HuH-7.5 (cell line): ENCODE measurements at places on chromosomes 13 and 19.

GRCh38 chr13:25455146-25455545 is 83.4 kb downstream of the ATP8A2 start:
- DNase-seq, result no peak

GRCh38 chr19:35009424-35010415 is 9.6 kb downstream of the GRAMD1A start:
- DNase-seq, result no peak

- no peak for DNase-seq
Measured at GRCh38 chr19:28128341-28128740, 1084.6 kb downstream of the UQCRFS1 start.

DNA sequence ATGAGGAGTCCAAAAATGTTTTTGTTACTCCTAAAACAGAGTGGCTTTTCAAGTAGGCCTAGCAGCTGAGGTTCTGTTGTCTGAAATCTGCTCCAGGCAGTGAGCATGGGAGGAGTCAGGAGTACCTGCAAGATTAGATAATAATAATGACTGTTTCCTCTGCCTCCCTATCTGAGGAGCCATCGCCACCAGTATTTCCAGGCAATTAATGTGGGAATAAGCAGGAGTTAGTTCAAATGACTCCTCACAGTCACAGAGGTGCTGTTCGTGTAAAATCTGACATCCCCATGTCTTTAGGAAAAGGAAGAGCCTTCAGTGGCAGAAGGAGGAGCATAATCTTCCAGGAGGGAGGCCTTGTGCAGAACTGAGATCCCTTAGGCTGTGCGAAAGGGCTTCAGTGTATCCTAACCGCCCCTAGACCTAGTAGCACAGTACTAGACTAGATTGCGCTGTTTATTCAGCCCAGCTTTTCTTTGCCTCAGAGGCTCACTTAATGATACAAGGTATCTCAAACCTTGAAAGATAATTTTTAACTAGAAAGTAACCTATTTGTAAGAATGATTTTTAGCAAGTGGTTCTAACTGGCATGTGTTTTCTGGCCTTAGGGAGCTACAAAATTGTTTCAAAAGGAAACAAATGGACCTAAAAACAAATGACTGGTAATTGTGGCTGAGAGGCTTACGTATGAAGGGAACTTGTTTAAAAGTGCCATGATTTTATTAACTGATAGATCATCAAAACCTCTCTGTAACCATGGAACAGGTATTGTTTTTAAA is 49.0 kb downstream of the FREM2 start:
- no peak for DNase-seq

GRCh38 chr19:14782626-14783409 is 4.5 kb upstream of the ADGRE2 start:
- DNase-seq, result no peak

- no peak for DNase-seq
Measured at GRCh38 chr19:21970466-21970865, 40.3 kb downstream of the ZNF208 start.

DNA sequence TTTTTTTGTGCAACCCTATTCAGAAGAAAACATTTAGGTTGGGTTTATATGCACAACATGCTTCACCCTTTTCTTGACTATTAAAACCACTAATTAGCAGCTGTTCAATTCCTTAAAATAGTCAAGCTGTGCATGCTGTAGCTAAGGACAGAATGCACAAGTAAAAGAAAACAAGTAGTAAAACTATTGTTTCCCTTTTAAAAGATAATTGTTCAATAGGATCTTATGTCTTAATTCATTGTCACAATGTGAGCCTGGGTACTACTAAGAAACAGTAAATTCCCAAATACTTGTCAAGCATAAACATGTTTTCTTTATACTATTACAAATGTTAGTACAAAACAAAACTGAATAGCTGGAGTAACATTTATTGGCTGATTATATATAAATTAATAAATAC is 32.6 kb upstream of the MIR17HG start:
- DNase-seq, result no peak

DNA sequence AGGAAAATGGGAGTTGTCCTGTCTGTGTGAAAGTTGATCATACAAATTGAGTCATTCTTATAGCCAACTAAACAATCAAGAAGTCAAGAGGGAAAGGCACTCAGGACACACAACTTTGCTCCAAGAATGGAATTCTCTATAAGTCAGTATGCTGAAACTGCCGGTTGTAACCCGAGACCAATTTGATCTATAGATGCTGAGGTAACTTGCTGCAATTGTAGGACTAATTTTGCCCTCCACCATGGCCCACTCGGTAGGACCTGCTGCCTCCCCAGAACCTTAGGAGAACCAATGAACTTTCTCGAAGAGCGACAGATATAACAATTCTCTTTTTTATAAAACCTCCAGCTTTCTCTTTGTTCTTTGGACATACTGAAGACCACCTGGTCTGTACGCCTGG is 157.0 kb downstream of the RNF17 start:
- no peak for DNase-seq

GRCh38 chr19:40726279-40726678 is 9.4 kb downstream of the ITPKC start:
- DNase-seq, result no peak

DNA sequence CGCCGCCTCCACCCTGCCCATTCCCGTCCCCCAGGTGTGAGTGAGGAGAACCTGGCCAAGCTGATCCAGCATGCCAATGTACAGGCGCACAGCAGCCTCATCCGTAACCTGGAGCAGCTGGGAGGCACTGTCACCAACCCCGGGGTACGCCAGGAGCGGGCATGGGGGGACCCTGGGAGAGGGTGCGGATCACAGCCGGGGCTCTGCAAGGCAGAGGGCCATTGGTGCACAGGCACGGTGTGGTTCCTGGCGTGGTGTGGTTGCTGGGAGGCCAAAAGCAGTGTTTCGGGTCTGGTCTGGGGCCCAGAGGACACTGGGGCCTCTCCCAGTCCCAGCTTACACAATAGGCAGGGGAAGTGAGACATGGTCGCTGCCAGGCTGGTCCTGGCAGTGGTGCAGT is 8.3 kb downstream of the STXBP2 start:
- no peak for DNase-seq

DNA sequence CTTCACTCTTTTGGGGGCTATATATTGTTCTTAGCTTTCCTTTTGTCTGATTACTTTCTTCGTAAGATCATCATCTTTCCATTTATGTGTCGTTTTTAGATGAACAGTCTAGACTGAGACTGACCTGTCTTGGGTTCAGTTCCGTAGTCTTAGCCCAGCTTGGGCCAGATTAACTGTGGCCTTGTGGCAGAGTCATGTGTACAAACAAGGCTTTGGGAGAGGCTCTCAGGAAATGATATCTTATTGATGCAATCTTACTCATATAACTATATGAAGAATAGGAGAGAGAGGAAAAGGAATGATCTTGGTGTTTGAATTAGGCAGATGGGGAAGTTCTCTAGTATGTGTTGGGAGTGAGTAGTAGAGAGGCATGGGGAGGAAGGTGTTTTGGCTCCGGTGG is 6.8 kb upstream of the ERCC5 start:
- DNase-seq, result no peak

- DNase-seq, result no peak
Measured at GRCh38 chr19:19399733-19400433, 5.6 kb upstream of the GATAD2A start.

DNA sequence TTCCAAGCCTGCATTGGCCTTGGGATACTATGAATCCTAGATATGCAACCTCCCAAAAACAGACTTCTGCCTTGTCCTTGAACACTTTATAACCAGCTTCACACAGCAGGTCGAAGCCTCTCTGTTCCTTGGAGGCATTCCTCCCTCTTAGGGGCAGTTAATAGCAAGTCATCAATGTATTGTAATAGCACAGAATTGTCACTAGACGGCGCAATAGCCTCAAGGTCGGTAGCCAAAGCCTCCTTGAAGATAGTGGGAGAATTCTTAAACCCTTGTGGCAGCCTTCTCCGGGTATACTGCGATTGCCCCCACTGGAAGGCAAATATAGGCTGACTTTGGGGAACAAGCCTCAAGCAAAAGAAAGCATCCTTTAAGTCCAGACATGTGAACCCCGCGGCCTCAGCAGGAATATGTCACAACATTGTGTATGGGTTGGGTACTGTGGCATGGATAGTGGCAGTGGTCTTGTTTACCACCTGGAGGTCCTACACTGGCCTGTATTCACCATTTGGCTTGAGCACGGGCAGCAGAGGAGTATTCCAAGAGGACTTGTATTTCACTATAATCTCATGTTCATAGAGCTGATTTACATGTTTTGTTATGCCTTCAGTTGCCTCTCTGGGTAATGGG is 61.1 kb downstream of the ZNF431 start:
- peak; percentile 10 for DNase-seq

GRCh38 chr13:20492641-20493040 is 33.0 kb downstream of the CRYL1 start:
- peak; percentile 27 for DNase-seq

DNA sequence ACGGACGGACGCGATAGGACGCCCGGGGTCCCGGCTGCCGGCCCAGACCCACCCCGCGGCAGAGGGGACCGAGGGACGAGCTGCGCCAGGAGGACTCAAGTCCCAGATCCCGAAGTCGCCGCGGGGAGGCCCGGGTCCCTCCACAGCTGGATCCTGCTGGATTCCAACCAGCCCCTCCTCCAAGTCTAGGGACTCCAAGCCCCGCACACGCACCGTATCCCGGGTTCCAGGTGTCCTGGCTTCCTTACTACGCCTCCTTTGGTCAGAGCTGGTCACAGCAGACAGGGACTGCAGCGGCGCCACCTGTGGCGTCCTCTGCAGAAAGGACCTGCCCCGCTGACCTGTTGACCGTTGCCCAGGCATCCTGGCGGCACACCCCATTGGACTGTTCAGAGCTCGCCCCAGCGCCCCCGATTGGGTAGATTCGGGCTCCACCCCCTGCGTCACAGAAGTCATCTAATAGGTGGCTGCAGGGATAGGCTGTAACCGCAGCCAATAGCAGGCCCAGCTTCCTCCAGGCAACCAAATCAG is 29.0 kb upstream of the ZNF709 start:
- no peak for DNase-seq

- DNase-seq, result no peak
Measured at GRCh38 chr13:87677043-87677495, 5.9 kb downstream of the SLITRK5 start.

DNA sequence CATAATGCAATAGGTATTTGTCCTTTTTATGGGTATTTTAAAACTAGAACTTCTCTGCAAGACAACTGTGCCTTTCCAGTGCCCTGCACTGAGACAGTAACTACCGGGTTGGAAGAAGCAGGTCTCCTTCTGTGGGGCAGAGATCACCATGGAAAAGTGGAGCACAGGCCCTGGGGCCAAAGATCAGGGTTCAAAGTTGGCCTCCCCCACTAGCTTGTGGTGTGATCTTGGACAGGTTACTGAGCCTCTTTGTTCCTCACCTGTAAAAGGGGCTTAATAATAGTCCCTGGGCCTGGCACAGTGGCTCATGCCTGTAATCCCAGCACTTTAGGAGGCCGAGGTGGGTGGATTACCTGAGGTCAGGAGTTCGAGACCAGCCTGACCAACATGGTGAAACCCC is 68.3 kb downstream of the CEBPG start:
- no peak for DNase-seq

GRCh38 chr13:39616087-39616694 is 13.2 kb upstream of the LHFPL6 start:
- peak; percentile 44 for DNase-seq

DNA sequence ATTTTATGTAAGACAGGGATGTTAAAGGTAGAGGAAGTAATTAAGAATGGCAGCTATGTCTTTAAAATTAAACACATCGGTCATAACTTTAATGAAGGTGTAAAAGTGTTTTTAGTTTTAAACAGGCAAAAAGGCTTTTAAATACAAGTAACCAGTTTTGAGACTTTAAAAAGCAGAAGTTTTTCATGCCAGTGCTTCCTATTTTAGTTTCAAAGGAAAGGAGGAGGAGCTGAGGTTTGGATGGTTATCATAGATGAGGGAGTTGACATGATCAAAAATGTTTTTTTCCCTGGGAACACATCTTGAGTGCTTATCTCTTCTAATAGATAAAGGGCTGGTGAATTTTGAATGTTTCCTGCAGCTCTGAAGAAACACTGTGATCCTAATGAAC is 42.9 kb downstream of the LRCH1 start:
- no peak for DNase-seq

- peak; percentile 61 for DNase-seq
Measured at GRCh38 chr19:2613507-2614295, 88.8 kb downstream of the GNG7 start.

DNA sequence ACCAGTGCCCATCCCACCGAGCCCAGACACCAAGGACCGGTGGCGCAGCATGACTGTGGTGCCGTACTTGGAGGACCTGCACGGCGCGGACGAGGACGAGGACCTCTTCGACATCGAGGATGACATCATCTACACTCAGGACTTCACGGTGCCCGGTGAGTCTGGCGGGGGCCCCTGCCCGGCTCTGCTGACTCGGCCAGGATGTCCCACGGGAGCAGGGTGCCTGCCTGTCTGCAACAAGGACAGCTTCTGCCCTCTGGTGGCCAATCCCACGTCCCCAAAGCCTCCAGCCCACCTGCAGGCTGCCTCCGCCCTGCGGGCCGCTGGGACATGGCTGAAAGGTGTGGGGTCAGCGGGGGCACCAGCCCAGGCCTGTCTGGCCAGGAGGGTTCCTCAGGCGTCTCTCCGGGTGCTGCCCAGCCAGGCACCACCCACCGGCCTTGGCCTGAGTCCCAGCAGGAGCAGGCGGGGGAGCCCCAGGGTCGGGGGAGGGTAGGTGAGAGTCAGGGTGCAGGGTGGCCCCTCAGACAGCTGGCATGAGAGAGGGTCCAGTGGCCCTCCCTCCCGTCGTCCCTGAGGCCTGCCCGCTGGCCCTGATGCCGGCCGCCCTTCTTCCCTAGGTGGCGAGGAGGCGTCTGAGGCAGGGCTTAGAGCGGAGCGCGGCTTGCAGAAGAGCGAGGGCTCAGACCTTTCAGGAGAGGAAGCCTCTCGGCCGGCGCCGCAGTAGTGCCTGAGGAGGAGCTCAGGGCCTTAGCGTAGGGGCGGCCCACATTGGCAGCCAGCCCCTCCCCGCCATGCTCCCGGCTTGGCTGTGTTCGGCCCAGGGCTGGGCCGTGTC is 14.6 kb downstream of the CBARP start:
- peak; percentile 97 for DNase-seq

DNA sequence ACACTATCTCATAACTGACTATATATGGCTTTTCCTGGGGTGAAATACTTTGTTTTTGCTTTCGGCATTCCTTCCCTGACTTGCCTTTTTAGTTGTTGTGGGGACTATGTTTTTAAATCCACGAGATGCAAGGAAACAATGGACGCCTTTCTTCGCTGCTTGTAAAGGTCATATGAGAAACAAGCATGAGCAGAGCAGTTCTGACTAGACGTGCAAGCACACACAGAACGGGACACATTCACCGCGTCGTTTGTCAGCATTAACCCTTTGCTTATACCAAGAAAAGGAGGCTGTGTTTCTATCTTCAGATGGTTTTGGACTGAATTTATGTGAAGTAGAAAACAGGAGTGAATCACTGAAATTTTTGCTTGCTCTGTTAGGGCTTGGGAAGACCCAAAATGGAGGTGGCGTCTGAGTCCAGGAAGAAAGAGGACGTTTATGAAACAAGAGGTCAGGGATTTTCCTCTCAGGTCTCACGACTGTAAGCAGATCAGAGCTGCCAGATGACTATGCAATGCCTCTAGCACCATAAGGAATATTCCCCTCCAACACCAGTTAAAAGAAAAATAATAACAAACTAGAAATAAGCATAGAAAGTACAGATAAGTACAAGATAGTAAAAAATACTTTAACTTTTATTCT is 358.9 kb downstream of the DLEU7 start:
- no peak for DNase-seq
